ENCODE measurements at places on chromosomes 6 and 20. TPM values are rescaled to one million over a fixed set of nuclear protein-coding genes. Genes with fewer than 3 reads are reported as not detected.

Gene DEFB124
- total RNA-seq, result not detected

Gene FOXQ1
- not detected for total RNA-seq

- no peak for DNase-seq
Observed at GRCh38 chr20:4225745-4226144, 210.4 kb upstream of the RNF24 start.

Gene CFAP206
- total RNA-seq, result not detected

- DNase-seq, result no peak
Observed at GRCh38 chr6:122569230-122569771, 40.9 kb upstream of the PKIB start.

Measured in omental fat pad (tissue), 4 donors.